ENCODE measurements at places on chromosomes 5 and 9. TPM values are rescaled to one million over a fixed set of nuclear protein-coding genes. Genes with fewer than 3 reads are reported as not detected.

Gene CDX1
- 0.10 TPM for polyA plus RNA-seq

Gene TRIM14
- 6.7 TPM for polyA plus RNA-seq

GRCh38 chr9:92745881-92746280 lies 18.8 kb downstream of the BICD2 start:
- DNase-seq: no peak

DNA sequence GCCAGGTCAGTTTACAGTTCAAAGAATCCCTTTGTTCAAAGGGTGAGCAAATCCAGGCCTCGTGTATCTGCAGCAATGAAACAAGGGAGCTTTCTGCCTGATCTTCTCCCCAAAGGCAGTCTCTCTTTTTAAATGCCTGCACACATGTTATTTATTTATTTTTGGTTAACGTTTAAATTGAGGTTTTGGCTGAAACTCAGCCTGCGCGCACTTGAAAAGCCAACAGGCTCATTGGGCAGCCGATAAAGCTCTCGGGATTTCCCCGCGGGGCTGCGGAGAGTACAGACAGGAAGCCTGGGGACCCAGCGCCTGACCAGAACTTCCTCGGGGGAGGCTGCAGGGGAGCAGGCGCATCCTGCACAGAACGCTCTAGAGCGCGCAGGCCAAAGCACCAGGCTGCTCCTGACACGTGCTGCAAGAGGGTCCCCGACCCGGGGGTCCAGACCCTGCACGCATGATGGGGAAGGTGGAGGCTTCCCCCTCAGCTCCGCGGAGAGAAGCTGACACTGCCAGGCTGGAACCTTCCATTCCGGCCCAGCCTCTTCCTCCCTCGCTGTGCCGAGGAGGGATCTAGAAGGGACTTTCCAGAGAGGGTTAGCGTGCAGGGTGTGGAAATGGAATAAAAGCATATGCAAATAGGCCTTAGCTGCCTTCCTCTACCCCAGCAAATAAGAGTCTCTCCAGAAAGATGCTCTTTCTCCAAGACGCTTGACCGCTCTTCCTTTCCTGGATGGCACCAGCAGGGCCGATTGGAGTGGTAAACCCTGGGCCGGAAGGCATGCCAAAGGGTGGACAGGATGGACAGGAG lies 46.1 kb downstream of the PTTG1 start:
- peak; percentile 39 for DNase-seq

Measured in left renal pelvis (tissue), 4 donors.